Stomach (tissue), 19 donors: ENCODE measurements at places on chromosomes 7 and 10. TPM values are rescaled to one million over a fixed set of nuclear protein-coding genes. Genes with fewer than 3 reads are reported as not detected.

Gene FKBP14
- polyA plus RNA-seq: 3.2 TPM

Gene RNF32
- polyA plus RNA-seq: 2.6 TPM

Gene TRIM50
- 35.4 TPM for polyA plus RNA-seq

Gene NXPH1
- not detected for polyA plus RNA-seq

Gene INTS1
- 46.9 TPM for polyA plus RNA-seq

DNA sequence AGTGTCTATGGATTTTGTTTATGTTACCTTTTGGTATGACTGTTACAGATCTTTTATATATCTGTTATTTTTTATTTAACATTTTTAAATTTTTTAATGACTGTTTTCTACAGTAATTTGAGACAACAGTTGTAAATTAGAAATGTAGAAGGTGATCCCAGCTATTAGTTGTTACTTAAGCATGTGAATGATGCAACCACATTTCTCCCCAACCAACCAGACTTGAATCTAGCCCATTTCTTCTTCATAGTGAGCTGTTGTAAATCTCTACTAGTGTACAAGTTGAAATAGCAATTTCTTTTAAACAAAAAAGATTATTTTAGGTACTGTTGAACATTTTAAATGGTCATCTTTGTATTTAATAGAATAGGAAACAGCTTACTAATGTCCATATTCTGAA is 18.0 kb downstream of the TMEM106B start:
- H3K4me3 ChIP-seq: no peak overlapping the region
- H3K27me3 ChIP-seq: no peaks in the 10 kb centered on the region
- H3K36me3 ChIP-seq: peaks cover 9% of the 10 kb centered on the region
- H3K27ac ChIP-seq: no peak overlapping the region
- H3K4me1 ChIP-seq: peaks cover 4% of the 10 kb centered on the region

- no peak overlapping the region for H3K4me3 ChIP-seq
- no peaks in the 10 kb centered on the region for H3K36me3 ChIP-seq
- DNase-seq: no peak
Observed at GRCh38 chr10:123398180-123398591, 244.0 kb downstream of the BUB3 start.

- no peaks in the 10 kb centered on the region for H3K27me3 ChIP-seq
- no peaks in the 10 kb centered on the region for H3K4me1 ChIP-seq
- H3K4me3 ChIP-seq: no peak overlapping the region
- DNase-seq: no peak
- no peaks in the 10 kb centered on the region for H3K36me3 ChIP-seq
Observed at GRCh38 chr7:53996876-53997275, 545.3 kb upstream of the VSTM2A start.

DNA sequence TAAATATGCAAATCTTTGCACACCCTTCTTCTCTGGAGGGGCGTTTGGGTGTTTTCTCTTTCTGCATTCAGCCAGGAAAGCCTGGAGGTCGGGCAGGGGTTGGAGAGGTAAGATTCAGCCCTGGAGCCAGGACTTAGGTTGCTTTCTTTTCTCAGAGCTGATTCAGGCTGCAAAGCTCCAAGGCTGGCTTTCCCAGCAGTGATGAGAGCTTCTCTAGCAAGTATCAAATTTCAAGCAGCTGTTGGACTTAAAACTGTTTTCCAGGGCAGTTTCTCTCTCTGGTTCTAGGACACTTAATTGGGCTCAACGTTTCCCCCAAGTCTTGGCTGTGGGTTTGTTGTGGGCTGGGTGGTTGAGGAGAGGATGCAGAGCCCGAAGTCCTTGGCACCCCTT is 608 bp downstream of the AKR1B10 start:
- H3K27ac ChIP-seq: peak overlapping the region; percentile 70
- H3K27me3 ChIP-seq: no peaks in the 10 kb centered on the region
- H3K4me3 ChIP-seq: peak overlapping the region; percentile 47
- no peak for DNase-seq

GRCh38 chr10:62610649-62611229 is 193.8 kb upstream of the ADO start:
- H3K27me3 ChIP-seq: no peaks in the 10 kb centered on the region
- H3K4me3 ChIP-seq: no peak overlapping the region
- H3K27ac ChIP-seq: no peak overlapping the region

DNA sequence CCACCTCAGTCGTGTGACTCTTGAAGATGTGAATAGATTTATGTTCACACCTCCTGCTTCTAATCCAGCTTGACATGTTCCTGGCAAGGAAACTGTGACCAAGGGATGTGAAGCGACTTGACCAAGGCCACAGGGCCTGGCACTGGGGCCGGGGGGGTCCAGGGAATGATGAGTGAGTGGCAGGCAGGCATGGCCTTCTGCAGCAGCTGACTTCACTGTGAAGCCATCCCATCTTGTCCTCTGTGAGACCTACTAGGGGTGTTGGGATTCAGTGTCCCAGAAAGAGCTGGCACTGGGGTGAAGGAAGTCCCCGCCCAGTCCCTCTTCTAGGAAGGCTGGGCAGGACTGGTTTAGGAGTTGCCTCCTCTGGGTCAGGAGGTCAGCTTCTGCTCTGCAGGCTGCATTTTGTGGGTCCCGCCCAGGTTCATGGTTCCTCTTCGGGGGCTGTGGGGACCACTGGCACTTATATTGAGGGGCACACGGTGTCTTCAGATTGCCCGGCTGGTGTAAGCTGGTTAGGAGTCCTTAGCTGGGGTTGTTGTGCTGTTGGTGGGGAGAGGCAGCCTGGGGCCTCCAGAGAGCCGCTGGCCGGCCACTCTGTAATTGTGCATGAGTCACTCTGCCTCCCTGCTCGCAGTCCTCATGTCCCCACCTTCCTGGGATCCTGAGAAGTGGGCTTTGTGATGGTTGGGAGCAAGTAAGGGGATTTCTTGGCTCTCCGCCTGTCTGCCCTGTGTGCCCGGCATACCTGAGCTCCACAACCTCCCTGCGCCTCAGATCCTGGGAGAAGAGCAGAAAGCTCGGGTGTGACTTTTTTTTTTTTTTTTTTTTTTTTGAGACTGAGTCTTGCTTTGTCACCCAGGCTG is 11.0 kb downstream of the ZMIZ1 start:
- peak overlapping the region; percentile 99 for H3K27ac ChIP-seq
- H3K4me1 ChIP-seq: peaks cover 100% of the 10 kb centered on the region
- H3K36me3 ChIP-seq: no peaks in the 10 kb centered on the region
- no peaks in the 10 kb centered on the region for H3K27me3 ChIP-seq
- no peak for DNase-seq
- H3K4me3 ChIP-seq: no peak overlapping the region

DNA sequence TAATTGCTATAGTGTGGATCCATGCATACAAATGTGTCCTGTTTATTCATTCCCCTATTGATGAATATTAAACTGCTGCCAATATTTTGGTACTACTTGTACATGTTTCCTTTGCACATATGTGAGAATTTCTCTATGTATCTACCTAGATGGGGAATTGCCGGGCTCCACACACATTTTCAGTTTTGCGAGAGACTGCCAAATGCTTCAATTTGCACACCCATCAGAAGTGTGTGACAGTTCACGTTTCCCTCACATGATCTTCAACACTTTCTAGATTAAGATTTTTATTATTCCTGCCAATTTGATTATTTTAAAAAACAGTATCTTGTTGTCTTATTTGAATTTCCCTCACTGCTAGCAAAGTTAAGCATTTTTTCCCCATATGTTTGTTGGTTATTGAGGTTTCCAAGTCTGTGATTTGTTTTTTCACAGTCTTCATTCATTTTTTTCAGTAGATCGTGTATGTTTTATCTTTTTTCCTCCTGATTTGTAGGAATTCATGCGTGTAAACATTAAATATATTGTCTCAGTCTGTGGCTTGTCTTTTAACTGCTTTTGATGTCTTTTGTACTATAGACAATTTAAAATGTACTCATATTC is 2.4 kb upstream of the KLF14 start:
- no peak for DNase-seq
- peaks cover 8% of the 10 kb centered on the region for H3K27me3 ChIP-seq
- H3K27ac ChIP-seq: no peak overlapping the region
- H3K4me3 ChIP-seq: no peak overlapping the region

DNA sequence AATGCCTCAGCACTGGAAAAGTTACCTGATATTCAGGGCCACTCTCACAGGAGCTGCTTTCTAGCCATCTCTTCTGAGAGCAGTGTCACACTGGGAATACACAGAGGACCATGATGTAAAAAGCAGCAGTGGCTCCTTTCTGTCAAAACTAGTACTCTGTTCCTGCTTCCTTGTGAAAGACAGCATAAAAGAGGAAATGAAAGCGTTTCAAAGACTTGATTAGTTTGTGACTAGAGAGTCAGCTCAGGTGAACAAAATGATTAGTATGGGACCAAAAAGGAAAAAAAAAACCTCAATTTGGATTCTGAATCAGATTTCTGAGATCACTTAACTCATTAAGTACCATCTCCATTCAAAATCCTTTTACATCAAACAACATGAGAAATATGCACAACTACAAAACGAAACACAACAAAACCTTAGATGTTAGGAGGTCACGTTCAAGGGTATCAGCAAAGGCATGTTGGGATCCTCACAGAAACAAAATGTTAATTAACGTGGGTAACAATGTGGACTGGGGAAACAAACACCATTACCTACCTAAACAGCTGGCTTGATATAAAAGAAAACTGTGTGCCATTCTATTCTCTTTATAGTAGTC is 103.7 kb downstream of the MACC1 start:
- H3K4me3 ChIP-seq: no peak overlapping the region
- no peaks in the 10 kb centered on the region for H3K4me1 ChIP-seq
- H3K27me3 ChIP-seq: no peaks in the 10 kb centered on the region
- peak; percentile 14 for DNase-seq

GRCh38 chr10:9951481-9952257 is 1066.0 kb upstream of the CELF2 start:
- H3K4me3 ChIP-seq: no peak overlapping the region
- H3K4me1 ChIP-seq: no peaks in the 10 kb centered on the region
- no peaks in the 10 kb centered on the region for H3K36me3 ChIP-seq
- no peak for DNase-seq

GRCh38 chr7:119935418-119936025 is 337.5 kb upstream of the KCND2 start:
- no peaks in the 10 kb centered on the region for H3K27me3 ChIP-seq
- H3K4me3 ChIP-seq: no peak overlapping the region
- DNase-seq: peak; percentile 53
- H3K27ac ChIP-seq: no peak overlapping the region
- no peaks in the 10 kb centered on the region for H3K4me1 ChIP-seq
- no peaks in the 10 kb centered on the region for H3K36me3 ChIP-seq
